Vagina (tissue), 2 donors: ENCODE measurements at places on chromosomes 3 and 15. TPM values are rescaled to one million over a fixed set of nuclear protein-coding genes. Genes with fewer than 3 reads are reported as not detected.

DNA sequence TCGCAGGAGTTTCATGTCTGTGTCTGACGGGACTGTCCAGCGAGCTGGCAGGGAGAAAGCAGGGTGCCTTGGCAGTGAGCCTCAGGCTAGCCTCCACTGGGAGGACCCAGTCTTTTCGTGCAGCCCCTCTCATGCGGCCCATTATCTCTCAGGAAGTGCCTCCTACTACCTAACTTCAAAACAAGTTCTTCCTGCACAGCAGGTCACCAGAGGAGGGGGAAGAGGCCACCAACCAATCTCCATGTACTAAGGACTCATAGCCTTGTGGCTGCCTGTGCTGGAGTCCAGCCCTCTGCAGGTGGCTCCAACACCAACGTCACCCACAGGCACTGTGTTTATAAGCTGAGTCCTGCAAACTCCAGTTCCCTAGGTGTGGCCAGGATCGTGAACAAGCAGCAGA, 4.8 kb downstream of the VIPR1 start:
- no peak for DNase-seq

GRCh38 chr3:16309558-16309957, 44.5 kb downstream of the OXNAD1 start:
- DNase-seq: no peak

GRCh38 chr3:191369616-191370010, 39.3 kb upstream of the UTS2B start:
- no peak for DNase-seq

GRCh38 chr15:64144565-64145281, 6.8 kb upstream of the SNX22 start:
- DNase-seq: no peak

DNA sequence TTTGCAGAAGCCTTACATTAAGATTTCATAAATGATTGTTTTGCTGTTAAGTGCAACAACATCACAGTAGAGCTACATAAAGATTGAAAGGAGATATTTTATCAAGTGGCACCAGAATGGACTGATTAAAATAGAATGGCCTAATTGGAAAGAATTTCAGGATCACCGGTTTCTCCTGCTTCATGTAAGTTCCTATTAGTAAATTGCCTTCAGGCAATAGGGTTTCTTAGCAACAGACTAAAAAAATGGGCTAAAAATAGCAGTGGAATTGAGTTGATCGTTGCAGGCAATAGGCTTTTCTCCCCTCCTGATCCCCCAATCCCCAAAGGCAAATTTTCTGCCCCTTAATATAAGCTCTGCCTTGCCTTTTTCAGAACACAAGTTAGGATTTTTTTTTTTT, 917 bp downstream of the LNP1 start:
- no peak for DNase-seq

- DNase-seq: no peak
These were observed 426.1 kb downstream of the IL5RA start for GRCh38 chr3:2684046-2684445.

GRCh38 chr3:102205647-102206046, 229.2 kb upstream of the ZPLD1 start:
- no peak for DNase-seq

DNA sequence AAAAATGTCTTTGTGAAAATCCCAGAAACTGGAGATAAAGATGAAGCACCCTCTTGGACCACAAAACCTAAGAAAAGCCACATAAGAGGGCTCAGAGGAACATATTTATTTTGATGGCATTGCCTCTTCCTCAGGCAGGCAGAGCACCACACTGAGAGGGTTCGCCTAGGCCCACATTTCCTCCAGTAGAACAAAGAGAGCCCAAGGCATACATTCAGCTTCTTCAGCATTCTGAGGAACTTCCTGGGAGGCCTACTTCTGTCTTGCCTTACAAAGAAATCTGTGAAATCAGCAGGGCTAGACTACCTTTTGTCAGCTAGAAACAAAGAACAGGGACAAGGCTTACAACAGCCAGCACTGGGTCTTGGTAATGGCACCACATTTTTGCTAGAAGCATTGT, 1325.3 kb downstream of the SI start:
- DNase-seq: no peak

GRCh38 chr3:149955449-149955848, 15.2 kb downstream of the PFN2 start:
- no peak for DNase-seq

DNA sequence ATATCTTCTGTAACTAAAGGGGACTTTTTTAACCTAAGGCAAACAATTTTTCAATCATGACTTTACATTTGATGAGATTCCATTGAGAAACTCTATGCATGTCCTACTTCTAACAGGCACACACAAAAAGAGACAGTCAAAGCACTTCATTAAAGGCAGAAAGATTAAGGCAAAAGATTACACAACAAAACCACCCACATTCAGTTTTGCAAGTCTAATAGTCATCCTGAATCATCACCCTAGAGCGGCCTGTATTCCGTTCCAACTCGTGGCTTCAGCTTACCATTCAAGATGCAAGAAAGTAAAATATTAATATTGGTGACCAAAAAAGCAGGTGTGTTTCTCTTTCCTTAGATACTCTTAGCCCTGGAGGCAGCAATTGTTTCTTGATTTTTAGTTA, 205.9 kb downstream of the P3H2 start:
- DNase-seq: no peak

GRCh38 chr3:114706591-114707232, 412.9 kb downstream of the TIGIT start:
- no peak for DNase-seq

- DNase-seq: no peak
These were observed 67.6 kb downstream of the TUSC7 start for GRCh38 chr3:116776880-116777785.

GRCh38 chr3:147398813-147399534, 7.4 kb downstream of the ZIC4 start:
- peak; percentile 54 for DNase-seq

DNA sequence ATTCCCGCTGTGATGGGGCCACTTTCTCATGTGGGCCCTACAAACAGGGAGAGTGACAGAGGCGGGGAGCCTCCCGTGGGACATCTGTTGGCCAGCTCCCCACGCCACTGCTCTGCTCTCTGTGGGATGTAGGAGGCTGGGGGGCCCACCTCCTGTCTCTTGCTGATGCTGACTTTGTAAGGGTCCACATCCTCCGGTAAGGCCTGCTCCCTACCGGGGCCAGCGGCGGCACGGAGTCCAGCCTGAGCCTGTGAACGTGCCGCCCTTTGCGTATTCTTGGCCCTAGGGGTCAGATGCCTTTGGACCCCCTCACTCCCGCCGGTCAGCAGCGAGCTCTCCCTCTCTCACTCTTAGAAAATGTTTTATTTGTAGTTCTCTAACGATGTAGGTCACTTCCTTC, 153.2 kb downstream of the LRRC28 start:
- DNase-seq: no peak

DNA sequence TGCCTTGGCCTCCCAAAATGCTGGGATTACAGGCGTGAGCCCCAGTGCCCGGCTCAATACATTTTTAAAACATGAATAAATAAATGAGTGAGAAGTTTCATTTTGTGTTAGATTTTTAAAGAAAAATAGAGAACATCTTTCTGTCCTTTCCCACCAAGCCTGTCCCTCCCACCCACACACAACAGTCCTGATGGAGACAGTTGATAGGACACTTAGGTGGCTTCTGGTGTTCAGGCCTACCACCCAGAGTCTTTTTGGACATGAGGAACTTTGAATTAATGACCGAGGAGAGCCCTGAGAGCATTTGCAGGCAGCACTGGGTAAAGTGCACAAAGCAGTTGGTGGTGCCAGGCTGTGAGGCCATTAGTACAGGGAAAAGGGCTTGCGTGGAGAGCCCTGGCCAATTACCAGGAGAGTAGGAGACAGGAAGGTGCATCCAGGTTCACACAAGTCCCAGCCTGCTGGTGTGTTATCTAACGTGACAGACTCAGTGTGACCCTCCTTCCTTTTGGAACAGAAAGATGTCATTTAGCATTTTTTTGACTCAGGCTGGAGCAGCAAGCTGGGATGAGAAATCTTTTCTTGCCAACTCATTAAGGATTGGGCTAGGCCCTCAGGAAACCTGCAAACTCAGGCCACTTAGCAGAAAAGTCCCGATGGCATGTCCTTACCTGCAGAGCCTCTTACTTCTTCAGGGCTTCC, 103.6 kb downstream of the PDCD6IP start:
- no peak for DNase-seq

- DNase-seq: no peak
These were observed 119.2 kb downstream of the SHQ1 start for GRCh38 chr3:72728958-72729467.

DNA sequence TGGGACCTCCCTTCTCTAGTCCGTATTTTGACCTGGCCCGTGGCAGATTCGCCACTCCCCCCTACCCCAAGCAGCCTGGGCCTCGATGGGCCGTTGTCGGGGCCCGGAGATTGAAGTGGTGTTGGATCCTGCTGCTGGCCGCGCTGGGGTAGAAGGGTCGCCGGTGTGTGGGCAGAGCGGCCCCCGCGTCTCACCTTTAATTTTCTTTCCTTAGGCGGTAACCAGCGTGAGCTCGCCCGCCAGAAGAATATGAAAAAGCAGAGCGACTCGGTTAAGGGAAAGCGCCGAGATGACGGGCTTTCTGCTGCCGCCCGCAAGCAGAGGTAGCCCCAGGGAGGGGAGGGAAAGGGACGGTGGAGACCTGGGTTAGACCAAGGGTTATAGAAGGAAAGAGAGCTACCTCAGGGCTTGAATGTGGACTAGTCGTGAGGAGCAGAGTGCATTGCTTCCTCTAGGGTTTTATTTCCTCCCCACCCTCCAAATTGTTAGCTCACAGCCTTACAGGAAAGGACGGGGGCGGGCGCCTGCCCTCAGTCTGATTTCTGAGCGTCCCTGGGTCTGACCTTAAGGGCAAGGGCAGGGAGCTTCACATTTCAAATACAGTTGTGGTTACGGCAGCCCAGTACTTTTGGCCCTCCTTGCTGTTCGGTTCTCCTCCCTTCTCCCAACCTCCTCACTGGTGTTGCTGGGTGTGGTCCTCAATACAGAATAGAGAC, 799 bp downstream of the SERF2 start:
- no peak for DNase-seq

DNA sequence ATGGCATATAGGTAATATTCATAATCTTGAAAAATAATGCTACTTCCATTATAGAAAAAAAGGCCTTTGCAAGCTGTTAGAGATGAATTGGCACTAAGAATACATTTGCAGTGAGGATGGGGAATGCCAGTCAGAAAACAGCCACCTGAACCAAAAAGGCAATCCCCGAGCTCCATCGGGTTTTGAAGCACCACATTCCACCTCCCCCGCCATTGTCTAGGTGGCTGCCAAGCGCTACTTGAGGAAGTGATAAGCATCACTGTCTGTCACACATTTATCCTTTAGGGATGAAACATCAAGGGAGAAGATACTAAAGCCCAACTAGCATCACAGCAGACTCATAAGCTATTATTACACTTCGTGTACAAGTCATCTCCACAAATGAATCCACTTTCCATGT, 112.8 kb downstream of the OSBPL10 start:
- no peak for DNase-seq

DNA sequence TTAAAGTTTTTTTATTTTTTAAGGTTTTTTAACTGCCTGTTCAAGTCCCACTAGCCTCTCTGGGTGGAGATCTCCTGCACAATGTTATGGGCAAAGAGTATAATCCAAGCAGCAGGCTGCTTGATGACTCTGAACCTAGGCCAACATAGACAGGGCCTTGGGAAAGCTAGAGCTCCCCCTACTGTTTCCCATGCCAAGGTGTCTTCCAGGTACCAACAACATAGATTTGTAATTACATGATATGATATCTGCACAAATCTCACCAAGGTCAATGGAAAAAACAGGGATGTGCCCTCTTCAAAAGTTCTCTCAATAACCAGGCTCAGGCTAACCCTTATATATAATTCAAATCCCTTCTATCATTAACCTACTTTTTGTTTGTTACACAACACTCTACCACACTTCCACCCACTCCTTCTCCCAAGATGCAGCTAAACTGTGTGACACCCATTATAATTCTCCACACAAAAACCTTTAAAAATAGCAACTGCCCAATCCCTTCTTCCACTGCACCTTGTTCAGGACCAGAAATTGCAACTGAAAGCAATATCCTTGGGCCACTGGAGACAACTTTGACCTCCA, 43.8 kb downstream of the RBM15B start:
- DNase-seq: no peak

DNA sequence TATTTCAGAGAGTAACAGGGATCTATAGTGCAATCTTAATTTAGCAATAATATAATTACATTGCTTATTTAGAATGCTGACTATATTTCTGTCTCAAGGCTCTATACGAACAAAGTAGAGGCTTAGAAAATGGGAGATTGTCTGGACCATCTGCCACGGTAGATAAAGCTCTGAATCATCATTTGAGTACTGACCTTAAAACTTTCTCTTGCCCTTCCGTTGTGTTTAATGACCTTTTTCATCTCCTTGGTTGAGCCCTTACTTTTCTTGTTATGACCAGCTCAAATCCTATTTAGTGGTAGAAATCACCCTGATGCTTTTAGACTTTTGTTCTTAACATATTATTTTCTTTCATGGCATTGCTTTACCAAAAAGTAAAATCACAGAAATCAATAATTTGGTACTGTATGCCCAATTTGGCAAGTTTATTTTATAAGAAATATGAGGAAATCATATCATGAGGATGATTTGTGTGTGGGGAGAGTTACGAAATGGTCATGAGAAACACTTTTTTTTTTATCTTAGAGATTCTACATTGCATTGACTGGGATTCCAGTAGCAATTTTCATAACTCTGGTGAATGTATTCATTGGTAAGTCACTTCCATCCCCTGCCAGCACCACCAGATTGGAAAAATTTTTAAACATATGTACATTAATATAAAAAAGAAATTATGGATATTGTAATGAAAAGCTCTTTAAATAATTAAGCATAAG, 11.0 kb downstream of the NDUFB5 start:
- DNase-seq: no peak

- DNase-seq: no peak
These were observed 52.6 kb downstream of the PLCL2 start for GRCh38 chr3:16937326-16937845.

DNA sequence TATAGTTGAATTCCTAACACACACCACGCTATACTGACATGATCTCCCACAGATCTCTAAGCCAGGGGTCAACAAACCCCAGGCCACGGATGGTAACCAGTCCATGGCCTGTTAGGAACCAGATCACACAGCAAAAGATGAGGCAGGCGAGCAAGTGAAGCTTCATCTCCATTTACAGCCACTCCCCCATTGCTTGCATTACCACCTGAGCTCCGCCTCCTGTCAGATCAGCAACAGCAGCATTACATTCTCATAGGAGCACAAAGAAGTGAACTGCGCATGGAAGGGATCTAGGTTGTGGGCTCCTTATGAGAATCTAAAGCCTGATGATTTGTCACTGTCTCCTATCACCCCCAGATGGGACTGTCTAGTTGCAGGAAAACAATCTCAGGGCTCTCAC, 2.7 kb downstream of the PDCD7 start:
- no peak for DNase-seq

GRCh38 chr3:182214416-182214815, 502.7 kb downstream of the SOX2 start:
- no peak for DNase-seq

PLSCR2 gene
- not detected for total RNA-seq

LRTM1 gene
- total RNA-seq: not detected

CAMP gene
- total RNA-seq: not detected

ZNF501 gene
- total RNA-seq: 2.7 TPM

SEMA3B gene
- total RNA-seq: 32.9 TPM

SH2D7 gene
- total RNA-seq: not detected

CFAP44 gene
- 8.1 TPM for total RNA-seq

IL12A gene
- 6.6 TPM for total RNA-seq

CLDN11 gene
- 136 TPM for total RNA-seq
